ENCODE measurements at places on chromosomes 5 and 9. TPM values are rescaled to one million over a fixed set of nuclear protein-coding genes. Genes with fewer than 3 reads are reported as not detected.

DNA sequence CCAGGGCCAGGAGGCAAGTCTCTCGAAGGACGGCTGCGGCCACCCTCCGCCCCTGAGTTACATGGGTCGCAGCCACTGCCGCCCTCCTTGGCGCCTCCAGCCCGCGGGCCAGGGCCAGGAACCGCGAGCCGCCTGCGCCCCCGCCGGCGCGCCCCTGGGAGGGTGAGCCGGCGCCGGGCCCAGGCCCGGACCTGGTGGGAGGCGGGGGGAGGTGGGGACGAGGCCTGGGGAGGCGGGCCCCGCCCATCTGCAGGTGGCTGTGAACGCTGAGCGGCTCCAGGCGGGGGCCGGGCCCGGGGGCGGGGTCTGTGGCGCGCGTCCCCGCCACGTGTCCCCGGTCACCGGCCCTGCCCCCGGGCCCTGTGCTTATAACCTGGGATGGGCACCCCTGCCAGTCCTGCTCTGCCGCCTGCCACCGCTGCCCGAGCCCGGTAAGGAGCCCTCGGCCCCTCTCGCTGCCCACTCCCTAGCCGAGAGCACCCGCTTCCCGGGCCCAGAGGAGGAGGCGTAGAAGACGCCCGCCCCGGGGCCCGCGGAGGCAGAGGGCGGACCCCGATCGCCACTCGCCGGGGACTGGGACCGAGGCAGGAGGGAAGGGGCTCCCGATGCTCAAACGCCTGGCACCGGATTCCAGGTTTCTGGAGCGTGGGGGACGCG lies at the start of gene ASS1:
Gene ASS1 (plus strand): TSS at position 397 of the 657 bp plus-strand sequence. CDS start 7,268 bp downstream, outside the sequence.
- H3K27ac ChIP-seq = no peak within 1 kb of the TSS
- H3K4me1 ChIP-seq = no peaks in the 10 kb centered on the region

DNA sequence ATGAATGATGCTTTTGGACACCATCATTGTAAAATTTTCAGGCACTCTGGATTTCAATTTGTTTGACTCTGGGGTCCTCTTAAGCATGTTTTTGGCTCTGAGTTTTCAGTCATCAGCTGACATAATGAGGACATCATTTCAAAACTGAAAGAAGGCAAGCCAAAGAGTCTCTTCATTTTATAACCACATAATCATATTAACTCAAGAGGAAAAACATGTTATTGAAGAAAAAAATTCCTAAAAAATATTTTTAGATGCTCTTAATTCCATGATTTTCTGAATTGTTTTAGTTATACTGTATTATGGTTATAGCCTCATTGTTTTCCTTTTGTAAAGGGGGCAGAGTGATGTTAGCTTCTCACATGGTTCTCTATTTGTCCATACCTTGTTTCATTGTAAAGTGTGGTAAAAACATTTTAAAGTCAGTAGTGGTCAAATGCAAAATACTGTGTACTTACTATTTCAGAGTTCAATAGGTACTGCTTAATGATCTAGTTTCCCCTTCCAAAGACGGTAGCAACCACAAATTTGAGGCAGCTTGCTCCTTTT lies 472.1 kb downstream of the DMRT2 start:
- no peak for DNase-seq
- no peaks in the 10 kb centered on the region for H3K4me1 ChIP-seq
- no peak overlapping the region for H3K4me3 ChIP-seq
- no peaks in the 10 kb centered on the region for H3K36me3 ChIP-seq

DNA sequence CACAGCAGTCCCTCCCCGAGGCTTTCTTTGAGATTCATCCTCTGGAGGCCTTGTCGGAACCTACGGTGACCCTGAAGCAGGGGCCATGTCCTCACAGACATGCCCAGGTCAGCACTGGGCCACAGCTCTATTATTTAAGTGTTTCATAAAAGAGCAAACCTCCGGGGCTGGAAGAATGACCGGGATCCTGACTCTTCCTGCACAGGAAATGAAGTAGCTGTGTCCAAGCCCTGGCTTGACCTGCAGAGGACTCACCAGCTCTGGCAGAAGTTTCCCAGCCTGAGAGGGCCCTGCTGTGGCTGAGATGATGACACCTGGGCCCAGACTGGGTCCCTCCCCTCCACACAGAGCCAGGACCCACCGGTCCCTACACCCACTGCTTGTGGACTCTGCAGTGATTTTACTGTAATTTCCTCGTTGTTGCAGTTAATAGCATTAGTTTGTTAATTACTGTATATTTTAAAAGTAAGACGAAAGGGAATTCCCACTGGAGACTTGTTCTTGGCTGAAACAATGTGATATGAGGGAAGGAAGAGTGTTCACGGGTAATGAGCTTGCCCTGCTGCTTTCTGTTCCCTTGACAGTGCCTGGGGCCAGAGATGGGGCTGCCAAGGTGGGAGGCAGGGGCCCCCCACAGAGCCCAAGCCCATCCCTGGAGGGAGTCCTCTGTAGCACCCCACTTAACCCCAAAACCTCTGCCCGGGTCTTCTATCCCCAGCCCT lies 72.2 kb downstream of the PCDH1 start:
- no peak overlapping the region for H3K4me3 ChIP-seq
- no peak overlapping the region for H3K27ac ChIP-seq
- H3K4me1 ChIP-seq = no peaks in the 10 kb centered on the region
- H3K27me3 ChIP-seq = no peaks in the 10 kb centered on the region

- no peak overlapping the region for H3K27ac ChIP-seq
- no peaks in the 10 kb centered on the region for H3K36me3 ChIP-seq
- DNase-seq = no peak
- no peaks in the 10 kb centered on the region for H3K27me3 ChIP-seq
- no peak overlapping the region for H3K4me3 ChIP-seq
These were observed 249.0 kb upstream of the ZNF608 start for GRCh38 chr5:124995421-124995820.

DNA sequence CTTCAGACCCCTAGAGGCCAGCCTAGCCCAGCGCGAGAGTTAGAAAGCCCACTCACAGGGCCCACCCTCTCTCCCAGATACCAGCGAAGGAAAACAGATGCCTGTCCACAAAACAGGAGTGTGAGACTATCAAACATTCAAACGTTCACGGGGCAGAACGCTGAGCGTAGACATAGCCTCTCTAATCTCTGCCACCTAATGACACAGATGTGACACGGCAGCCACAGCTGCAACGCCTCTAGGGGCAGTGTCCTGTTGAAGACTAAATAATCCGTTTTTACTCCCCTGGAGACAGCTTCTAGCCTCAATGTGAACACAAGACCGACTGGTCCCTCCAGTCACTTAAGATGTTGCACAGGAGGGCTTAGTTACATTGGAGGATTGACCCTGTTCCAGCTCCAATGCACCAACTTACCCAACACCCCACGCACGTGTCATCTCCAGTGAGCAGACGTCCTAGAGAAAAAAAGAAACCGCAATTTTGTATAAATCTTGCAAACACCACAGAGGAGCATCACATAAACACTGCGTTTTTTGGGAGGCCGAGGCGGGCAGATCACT lies 14.3 kb downstream of the DIPK1B start:
- H3K4me3 ChIP-seq = peak overlapping the region; percentile 87
- DNase-seq = peak; percentile 38
- no peaks in the 10 kb centered on the region for H3K27me3 ChIP-seq
- peak overlapping the region; percentile 83 for H3K27ac ChIP-seq

DNA sequence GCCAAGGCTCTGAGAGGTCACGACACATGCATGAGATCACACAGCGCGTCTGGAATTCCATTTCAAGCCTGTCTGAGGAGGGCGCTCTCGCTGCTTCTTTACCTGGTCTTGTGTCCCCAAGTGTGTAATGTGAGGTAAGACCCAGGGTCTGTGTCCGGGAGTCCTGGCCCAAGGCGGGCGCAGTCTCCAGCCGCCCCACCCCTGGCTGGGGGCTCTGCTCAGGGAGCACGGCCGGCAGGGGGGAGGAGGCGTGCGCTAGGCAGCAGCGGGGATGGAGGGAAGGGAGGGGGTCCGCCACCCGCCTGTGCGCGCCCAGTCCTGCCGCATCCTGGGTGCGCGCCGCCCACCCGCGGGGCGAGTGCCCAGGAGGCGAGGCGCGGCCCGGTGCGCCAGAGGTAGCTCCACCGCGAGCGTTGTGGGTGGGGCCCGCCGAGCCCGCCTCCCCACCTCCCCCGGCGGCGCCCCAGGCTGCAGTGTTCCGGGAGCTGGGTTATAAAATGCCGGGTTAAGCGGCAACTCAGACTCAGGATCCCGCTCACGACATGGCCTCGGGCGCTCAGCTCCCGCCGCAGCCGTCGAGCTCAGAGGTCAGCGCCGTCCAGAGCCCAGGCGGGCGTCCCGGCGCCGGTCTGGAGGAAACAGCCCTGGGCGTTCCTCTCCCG lies at the start of gene CCNI2:
Gene CCNI2 (plus strand): TSS at position 473 of the 662 bp plus-strand sequence. CDS start 70 bp downstream, at position 543.
- DNase-seq = peak; percentile 64
- peak within 1 kb of the TSS; percentile 56 for H3K27ac ChIP-seq

DNA sequence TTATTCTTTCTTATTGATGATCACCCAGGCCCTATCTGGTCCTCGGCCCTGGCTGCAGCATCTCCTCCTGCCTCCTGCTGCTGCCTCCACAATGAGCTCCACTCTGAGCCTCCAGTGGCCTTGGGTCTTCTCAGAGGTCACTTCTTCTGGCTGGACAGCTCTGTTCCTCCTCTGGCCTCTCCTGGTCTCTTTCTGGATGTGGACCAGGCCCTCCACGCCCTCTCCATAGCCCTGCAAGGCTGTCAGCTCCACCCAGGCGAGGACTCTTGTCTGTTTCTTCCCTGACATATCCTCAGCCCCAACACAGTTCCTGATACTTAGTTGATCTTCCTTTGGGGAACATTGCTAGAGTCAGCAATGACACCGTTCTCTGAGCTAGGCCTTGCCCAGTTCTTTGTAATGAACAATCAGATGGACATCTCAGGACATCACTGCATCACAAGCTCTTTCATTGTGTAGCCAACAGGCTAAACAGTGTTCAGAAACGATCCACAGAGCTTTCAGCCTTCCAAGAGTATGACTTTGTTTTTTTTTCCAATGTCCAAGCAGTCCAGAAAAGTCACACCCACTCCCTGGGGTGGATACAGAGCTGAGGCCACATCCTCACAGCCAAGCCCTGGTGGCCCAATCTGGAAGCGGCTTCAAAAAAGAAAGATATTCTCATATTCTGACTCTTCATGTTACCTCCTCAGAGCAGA lies 62.5 kb upstream of the DNAH5 start:
- no peaks in the 10 kb centered on the region for H3K36me3 ChIP-seq
- peaks cover 3% of the 10 kb centered on the region for H3K4me1 ChIP-seq
- no peak for DNase-seq
- no peak overlapping the region for H3K4me3 ChIP-seq
- H3K27me3 ChIP-seq = no peaks in the 10 kb centered on the region
- H3K27ac ChIP-seq = no peak overlapping the region

GRCh38 chr5:57366744-57367143 lies 115.9 kb downstream of the ACTBL2 start:
- no peaks in the 10 kb centered on the region for H3K27me3 ChIP-seq
- DNase-seq = no peak
- H3K36me3 ChIP-seq = no peaks in the 10 kb centered on the region
- H3K4me1 ChIP-seq = no peaks in the 10 kb centered on the region

GRCh38 chr9:122107291-122107805 lies 14.2 kb upstream of the TTLL11 start:
- H3K4me1 ChIP-seq = no peaks in the 10 kb centered on the region
- no peak overlapping the region for H3K4me3 ChIP-seq
- DNase-seq = no peak
- no peaks in the 10 kb centered on the region for H3K27me3 ChIP-seq

- no peaks in the 10 kb centered on the region for H3K36me3 ChIP-seq
- no peak overlapping the region for H3K4me3 ChIP-seq
- H3K4me1 ChIP-seq = no peaks in the 10 kb centered on the region
- no peak for DNase-seq
These were observed 73.5 kb downstream of the TRIM32 start for GRCh38 chr9:116760636-116761035.

DNA sequence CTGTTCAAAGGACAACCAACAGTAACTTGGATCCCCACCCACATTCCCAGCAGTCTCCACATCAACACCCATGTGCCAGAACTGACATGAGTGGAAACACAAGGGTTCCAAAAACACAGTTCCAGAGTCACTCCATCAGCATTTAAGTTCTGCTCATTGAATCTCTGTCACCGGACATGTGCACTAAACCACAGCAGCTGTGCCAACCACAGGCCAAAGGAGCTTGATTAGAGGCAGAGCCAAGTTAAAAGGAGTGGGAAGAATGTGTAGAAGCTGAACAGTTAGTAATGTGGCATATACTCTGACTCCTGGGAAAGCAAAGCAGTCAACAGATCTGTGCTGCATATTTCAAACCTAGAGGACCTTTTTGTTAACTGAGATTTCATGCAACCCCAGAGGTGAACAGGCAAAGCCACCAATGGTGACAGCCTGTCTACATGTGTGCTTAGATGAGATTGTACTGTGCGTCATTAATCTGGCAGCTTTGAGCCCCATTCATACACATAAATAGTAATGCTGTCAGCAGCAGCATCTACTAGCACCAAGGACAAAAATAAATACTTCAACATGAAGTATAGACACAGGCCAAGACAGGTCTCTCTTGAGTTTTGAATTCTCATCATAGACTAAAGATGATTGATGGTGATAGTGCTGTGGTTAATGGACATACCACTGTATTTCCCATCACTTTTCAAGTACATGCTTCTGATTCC lies 16.4 kb upstream of the FST start:
- H3K27ac ChIP-seq = no peak overlapping the region

- peaks cover 5% of the 10 kb centered on the region for H3K36me3 ChIP-seq
- DNase-seq = no peak
- no peaks in the 10 kb centered on the region for H3K27me3 ChIP-seq
These were observed 99.8 kb downstream of the NNT start for GRCh38 chr5:43702815-43703214.

GRCh38 chr5:124865603-124866354 lies 119.3 kb upstream of the ZNF608 start:
- no peak overlapping the region for H3K27ac ChIP-seq
- no peaks in the 10 kb centered on the region for H3K4me1 ChIP-seq
- no peak for DNase-seq
- H3K36me3 ChIP-seq = no peaks in the 10 kb centered on the region
- H3K4me3 ChIP-seq = no peak overlapping the region
- no peaks in the 10 kb centered on the region for H3K27me3 ChIP-seq

DNA sequence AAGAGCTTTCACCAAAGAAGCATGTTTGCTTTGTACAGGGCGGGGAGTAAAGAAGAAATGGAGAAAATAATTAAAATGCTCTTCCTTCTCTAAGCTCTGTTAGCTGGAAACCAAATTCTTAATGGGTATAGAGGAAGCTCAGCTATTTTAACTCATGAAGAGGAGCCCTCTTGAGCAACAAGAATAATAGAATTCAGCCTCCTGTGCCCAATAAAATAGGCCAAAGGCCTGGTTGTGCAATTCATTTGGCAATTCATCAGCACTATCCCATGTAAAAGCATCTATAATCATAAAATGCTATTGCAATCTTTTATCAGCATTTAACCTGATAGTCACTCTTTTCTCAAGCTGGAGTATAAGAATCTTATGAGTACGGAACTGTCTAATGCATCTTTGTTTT lies 133.6 kb upstream of the CDH6 start:
- no peaks in the 10 kb centered on the region for H3K27me3 ChIP-seq
- no peaks in the 10 kb centered on the region for H3K4me1 ChIP-seq
- no peak overlapping the region for H3K4me3 ChIP-seq
- no peak overlapping the region for H3K27ac ChIP-seq
- no peaks in the 10 kb centered on the region for H3K36me3 ChIP-seq

Gene SLC36A2
- total RNA-seq = not detected

Gene ADGRV1
- total RNA-seq = not detected

Gene RAD50
- 34.4 TPM for total RNA-seq

Gene TUT7
- total RNA-seq = 49.0 TPM

Gene SPDL1
- total RNA-seq = 27.2 TPM

Gene SMIM33
- total RNA-seq = not detected

Gene PCDHGB5
- 0.27 TPM for total RNA-seq

Data from naive thymus-derived CD4-positive, alpha-beta T cell (primary cell).